ENCODE measurements at places on chromosomes 3 and 15. TPM values are rescaled to one million over a fixed set of nuclear protein-coding genes. Genes with fewer than 3 reads are reported as not detected.

Gene RETNLB
- total RNA-seq = not detected

Gene GHSR
- total RNA-seq = not detected

Gene CRABP1
- not detected for total RNA-seq

Gene DUT
- 248 TPM for total RNA-seq

Gene SAMD7
- not detected for total RNA-seq

Gene CCDC71
- 27.0 TPM for total RNA-seq

Gene SLC22A14
- total RNA-seq = not detected

Gene ISLR2
- total RNA-seq = not detected

Gene UROC1
- not detected for total RNA-seq

Gene IMPG2
- total RNA-seq = 0.05 TPM

Gene HTR3E
- total RNA-seq = not detected

Gene SMCO1
- total RNA-seq = not detected

Gene TRIM59
- 15.1 TPM for total RNA-seq

Gene FANCI
- 52.6 TPM for total RNA-seq

Gene DAZL
- 0.08 TPM for total RNA-seq

Gene FRMD4B
- total RNA-seq = 16.3 TPM

Gene CLRN1
- total RNA-seq = not detected

Gene FOXL2
- not detected for total RNA-seq

Gene SEMA7A
- total RNA-seq = 215 TPM

Gene HCN4
- not detected for total RNA-seq

Gene SLC28A2
- not detected for total RNA-seq

Gene PDZRN3
- 0.22 TPM for total RNA-seq

Gene PPP2R3A
- total RNA-seq = 0.03 TPM

Gene CYP11A1
- total RNA-seq = 0.40 TPM

Gene MASP1
- 0.35 TPM for total RNA-seq

Gene IL17RC
- 0.40 TPM for total RNA-seq

Gene ABHD6
- total RNA-seq = 4.0 TPM

Gene TMCO5A
- total RNA-seq = not detected

Gene COPB2
- total RNA-seq = 87.2 TPM

Gene IQCF5
- not detected for total RNA-seq

Gene KCNH8
- total RNA-seq = not detected

Gene ECE2
- not detected for total RNA-seq

Gene CELF6
- 0.63 TPM for total RNA-seq

Gene LRRC3B
- not detected for total RNA-seq

Gene LYZL4
- not detected for total RNA-seq

Gene RLBP1
- total RNA-seq = not detected

Gene SUCNR1
- not detected for total RNA-seq

Gene ITIH4
- total RNA-seq = 6.9 TPM

Gene PTX3
- not detected for total RNA-seq

Gene STRIT1
- total RNA-seq = not detected

Gene LSAMP
- not detected for total RNA-seq

Gene FGF12
- 0.18 TPM for total RNA-seq

Gene ZNF860
- 0.13 TPM for total RNA-seq
